ENCODE measurements at places on chromosomes 11 and 22.

DNA sequence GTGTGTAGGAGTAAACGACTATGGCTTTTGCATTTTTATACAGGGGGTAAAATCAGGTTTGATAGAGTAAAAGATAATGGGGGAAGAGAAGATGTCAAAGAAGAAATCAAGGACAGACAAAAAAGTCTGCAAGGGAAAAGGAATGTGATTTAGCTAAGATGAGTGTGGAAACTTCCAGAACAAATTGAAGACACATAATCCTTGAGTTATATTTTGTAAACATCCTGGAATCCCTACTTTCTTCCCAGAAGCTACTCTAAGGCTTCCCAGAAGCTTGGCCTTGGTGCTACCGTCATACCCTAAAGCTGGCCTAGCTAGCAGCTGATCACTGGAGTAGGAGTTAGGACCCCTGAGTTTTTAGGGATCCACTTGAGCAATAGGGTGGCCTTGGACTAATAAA lies 82.4 kb downstream of the BLID start:
- DNase-seq, result no peak

GRCh38 chr22:27873472-27873871 lies 45.6 kb downstream of the PITPNB start:
- no peak for DNase-seq

GRCh38 chr11:16791191-16791961 lies 52.9 kb downstream of the C11orf58 start:
- DNase-seq, result no peak

GRCh38 chr11:2592559-2593392 lies 107.0 kb downstream of the KCNQ1OT1 start:
- no peak for DNase-seq
